Urinary bladder (tissue), 4 donors: ENCODE measurements at places on chromosomes 7 and 10.

DNA sequence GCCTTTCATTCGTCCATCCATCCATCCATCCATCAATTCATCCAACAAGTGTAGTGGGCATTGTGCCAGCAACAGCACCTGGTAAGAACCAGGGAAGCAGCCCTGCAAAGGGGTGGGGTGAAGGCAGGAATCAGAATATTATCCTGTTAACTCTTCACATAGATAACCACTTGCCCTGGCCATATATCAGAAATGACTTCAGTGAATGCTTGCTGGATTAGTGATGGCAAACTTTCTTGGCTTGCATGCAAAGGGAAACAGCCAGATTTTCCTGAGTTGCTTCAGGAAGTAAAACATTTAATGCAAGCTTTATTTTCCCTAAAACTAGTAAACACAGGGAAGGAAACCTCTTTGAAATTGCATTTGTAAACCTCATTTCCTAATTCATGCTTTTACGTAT lies 743 bp downstream of the OR2A5 start:
- DNase-seq: no peak

GRCh38 chr7:41942468-41943093 lies 239.7 kb upstream of the INHBA start:
- no peak for DNase-seq

DNA sequence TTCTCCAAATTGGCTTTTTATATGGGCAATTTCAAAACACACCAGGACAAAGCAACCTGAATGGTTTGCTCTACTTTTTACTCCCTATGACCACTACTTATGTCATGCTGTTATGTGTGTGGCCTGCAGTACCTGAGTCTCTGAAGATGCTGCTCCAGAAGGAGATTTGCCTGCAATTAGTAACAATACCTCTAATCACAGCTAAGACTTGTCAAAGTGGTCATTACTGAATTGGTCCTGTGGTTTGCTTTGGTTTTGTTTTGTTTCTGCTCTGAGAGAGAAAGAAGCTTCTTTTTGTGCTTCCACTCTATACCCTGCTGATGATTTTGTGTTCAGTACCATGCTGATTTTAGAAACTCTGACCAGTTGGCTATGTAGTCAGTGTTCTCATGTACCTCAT lies 25.5 kb downstream of the HGF start:
- no peak for DNase-seq

DNA sequence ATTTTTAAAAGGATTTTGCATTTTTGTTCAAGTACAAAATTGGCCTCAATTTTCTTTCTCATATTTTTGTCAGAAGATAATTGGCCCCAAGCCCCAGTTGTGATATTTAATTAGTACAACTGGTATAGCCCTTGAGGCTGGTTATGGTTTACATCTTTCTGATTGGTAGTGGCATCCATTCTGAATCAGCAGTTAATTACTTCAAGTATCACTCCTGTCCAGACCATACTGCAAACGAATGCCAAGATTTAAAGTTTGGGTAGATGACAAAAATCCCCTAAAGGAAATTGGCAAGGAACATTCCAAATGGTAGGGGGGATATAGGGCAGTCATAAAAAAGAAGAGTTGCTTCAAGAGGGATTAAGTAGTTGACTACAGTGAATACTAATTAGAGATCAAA lies 23.1 kb downstream of the MYPN start:
- no peak for DNase-seq

DNA sequence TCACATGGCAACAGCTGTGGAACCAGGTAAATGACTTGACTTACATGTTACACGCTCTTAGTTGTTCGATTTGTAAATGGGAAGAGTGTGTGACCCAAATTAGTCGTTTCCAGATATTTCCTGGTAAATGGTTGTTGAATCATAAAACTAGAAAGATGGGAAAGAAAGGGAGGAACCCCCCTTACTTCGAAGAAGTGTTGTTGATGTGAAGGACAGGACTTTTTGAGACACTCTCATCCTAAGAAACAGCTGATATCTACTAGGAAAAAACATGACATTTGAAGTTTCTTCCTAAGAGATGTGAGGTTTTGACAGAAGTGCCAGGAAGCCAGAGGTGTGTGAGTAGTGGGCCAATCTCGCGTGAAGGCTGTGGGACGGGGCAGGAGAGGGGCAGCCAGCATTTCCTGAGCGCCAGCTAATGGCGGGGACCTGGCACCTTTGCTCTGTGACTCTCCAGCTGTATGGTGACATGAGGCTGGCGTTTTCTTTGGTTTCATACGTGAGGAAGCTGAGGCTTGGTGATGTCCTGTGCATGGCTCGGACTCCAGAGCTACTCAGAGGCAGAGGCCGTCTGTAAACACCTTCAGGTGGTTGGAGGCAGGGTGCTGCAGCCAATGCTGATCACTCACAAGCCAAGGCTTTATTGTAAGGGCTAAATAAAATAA lies 53.7 kb downstream of the IKZF1 start:
- no peak for DNase-seq

- DNase-seq: no peak
These were observed 160.4 kb downstream of the MGMT start for GRCh38 chr10:129627442-129627841.

GRCh38 chr7:33325754-33326484 lies 196.6 kb downstream of the BBS9 start:
- DNase-seq: no peak

GRCh38 chr7:110119883-110120581 lies 970.9 kb upstream of the LRRN3 start:
- DNase-seq: no peak

GRCh38 chr7:27998382-27998781 lies 182.2 kb downstream of the JAZF1 start:
- DNase-seq: no peak

- no peak for DNase-seq
These were observed 97.1 kb downstream of the WDR37 start for GRCh38 chr10:1153251-1153763.

DNA sequence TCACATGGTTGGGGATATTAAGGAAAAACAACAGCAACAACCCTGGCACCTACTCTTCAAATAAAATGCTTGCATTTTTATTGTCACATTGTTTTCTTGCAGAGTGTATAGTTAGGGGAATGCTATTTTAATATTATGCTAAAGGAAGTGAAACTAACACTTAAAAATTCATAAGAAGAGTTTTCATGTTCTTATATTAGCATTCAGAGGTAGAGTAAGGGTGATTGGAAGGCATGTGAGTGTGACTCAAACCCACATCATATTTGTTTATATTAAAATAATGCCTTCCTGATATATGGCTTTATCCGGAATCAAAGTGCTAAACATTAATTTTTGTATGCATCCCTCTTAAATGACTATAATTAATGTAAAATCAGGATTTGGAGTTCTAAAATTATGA lies 59.8 kb upstream of the TES start:
- no peak for DNase-seq

DNA sequence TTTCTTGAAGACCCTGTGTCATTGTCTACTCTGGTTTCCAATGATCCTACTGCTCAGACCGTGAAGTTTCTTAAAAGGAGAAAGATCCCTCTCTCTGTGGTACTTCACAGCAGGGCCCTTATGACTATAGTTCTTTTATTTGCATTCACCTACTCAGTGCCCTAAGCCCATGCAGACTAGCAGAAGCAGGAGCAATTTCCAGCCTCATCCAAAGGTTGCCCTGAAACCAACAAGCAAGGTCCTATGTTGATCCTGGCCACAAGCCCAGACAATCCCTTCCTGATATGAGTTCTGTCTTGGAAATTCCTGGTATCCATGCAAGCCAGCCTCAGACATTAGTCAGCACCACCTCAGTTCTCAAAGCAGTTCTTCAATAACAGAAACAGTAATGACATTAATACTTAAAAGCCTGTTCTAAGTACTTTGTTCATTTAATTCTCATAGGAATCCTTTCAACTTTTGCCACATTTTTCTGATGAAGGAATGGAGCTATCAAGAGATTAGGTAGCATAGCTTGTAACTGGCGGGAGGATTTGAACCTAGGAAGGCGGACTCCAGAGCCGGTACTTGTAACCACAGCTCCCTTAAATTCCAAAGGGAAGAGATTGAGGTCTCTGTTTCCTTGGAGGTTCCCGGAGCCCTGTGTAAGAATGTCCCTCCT lies 58.1 kb upstream of the ST8SIA6 start:
- no peak for DNase-seq

DNA sequence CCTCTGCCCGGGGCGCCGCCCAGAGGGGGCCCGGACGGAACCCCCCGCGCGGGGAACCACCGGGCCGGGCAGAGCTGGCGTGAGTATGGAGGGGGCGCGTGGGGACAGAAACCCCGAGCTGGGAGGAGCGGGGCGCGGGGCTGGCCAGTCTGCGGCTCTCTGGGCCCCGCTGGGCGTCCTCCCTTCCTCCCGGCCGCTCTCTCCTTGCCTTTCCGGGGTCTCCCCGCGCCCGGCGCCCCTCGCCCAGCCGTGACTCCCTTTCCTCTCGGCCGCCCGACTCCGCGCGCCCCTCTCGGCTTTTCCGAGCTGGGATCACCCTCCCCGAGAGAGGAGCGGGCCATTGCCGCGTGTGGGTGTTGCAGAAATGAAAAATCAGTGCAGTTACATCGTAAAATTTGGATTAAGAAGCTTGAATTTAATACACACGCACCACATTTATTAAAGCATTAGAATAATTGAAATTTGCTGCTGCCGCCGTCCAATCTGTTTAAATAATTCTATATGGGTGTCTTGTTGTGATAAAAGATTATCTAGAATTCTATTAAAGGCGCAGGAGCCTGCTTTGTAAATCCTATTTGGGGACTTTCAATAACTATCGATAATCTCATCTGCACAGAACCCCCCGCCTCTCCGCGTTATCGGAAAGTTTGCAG lies 9.1 kb downstream of the UNCX start:
- no peak for DNase-seq

- DNase-seq: no peak
These were observed 74.2 kb upstream of the ANLN start for GRCh38 chr7:36315309-36315944.

DNA sequence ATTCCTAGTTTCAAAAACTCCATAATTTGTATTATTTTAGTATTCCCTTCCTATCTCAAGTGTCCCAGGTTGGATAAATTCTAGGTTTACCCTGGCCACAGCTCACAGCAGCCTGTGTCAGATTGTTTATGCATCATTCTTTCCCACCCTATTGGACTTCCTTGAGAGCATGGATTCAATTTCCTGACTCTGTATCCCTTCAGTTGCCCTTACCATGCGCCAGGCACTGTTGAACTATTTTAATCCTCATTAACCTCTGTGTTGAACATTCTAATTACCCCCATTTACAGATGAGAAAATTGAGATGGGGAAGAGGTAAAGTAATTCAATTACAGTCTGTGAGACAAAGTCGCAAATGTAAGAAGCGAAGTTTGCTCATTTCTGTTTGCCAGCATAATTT lies 58.8 kb downstream of the STEAP1B start:
- DNase-seq: no peak

DNA sequence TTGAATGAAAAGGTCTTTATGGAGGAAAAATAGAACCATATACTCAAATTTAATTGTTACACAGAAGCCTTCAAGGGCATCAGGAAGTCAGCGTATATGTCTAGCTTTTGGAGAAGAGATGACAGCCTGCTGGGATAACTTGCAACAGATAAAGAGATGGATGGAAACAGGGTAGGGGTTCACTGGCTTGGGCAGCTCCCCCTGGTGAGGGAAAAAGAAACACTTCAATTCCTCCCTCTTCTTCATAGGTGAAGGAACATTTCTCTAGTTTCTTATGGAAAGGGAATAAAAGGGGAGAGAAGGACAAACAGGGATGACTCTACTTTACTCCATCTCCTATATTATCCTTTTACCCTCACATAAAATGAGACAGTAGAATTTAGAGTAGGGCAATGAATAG lies 635.7 kb downstream of the PHTF2 start:
- no peak for DNase-seq

DNA sequence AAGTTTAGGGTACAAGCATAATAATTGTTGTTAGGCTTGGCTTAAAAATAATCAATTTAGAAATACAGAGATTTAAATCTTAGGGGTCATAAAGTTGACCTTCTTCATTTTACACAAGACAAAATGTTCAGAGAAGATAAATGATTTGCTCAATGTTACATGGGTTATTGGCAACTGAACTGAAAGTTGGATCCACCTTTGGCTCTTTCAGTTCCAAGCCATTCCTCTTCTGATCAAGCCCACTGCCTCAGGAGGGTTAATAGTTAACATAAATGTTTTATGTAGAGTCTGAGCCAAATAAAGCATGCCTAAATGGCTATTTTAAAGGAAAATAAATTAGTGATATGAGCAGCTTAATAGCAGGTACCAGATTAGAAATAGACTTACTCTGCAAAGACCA lies 79.1 kb upstream of the RHOBTB1 start:
- no peak for DNase-seq

DNA sequence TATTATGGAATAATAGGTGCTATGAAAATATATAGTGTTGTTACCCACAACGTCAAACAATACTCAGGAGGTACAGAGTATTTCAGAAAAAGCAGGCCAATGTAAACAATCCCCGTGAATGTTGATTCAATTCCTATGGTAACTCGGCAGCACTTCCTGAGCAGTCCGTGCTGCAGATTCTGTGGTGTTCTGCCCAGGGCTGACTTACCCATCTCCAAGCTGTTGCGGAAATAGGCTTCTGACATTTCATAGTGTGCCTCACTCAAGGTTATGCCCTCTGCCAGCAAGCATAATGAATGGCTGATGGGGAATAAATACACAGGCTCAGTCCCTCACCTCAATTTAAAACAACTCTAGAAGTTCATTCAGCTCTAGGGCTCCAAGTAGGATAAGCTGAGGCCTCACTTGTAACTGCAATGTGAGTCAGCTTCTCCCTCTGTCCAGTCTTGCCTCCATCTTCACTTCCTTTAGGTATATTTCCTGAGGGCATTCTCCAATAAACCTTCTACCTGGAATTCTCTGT lies 177.6 kb downstream of the GNAI1 start:
- DNase-seq: peak; percentile 59

DNA sequence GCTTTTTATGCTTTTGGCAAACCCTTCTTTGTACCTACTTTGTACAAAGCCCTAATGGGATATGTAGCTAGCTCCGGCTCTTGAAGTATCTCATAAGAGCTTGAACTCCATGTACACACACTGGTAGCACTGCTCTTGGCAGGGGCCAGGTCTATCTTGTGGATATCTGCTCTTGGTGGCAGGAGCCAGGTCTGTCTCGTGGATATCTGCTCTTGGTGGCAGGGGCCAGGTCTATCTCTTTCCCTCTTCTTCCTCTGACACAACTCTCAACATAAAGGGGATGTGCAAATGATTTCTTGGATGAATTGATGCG lies 91.9 kb downstream of the WNT2 start:
- DNase-seq: no peak

GRCh38 chr10:3881622-3882021 lies 96.6 kb upstream of the KLF6 start:
- DNase-seq: no peak

GRCh38 chr10:6082496-6083395 lies 6.1 kb upstream of the RBM17 start:
- no peak for DNase-seq

DNA sequence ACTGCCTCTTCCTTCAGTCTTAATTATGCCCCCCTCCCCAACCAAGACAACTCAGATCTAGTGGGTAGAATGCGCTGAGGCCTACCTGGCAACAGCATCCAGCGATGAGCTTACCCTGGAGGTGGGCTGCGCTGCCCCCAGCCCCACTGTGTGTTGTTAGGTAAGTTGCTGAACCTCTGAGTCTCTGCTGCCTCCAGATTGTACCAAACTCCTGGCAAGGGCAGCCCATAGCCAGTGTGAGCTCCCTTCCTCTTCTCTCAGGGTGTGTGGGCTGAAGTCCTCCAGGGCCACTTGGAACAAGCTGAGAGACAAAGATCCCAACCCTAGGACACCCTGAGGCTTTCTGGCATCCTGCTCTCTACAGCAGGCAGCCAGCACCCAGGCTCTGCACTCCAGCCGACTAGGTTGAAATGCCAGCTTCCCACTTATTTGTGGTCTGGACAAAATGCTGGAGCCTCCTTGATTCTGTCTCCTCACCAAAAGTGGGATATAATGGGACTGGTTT lies 135.3 kb downstream of the ARHGAP22 start:
- DNase-seq: no peak

GRCh38 chr10:122049076-122049475 lies 60.1 kb downstream of the TACC2 start:
- DNase-seq: no peak
